ENCODE measurements at places on chromosomes 3 and 15.

DNA sequence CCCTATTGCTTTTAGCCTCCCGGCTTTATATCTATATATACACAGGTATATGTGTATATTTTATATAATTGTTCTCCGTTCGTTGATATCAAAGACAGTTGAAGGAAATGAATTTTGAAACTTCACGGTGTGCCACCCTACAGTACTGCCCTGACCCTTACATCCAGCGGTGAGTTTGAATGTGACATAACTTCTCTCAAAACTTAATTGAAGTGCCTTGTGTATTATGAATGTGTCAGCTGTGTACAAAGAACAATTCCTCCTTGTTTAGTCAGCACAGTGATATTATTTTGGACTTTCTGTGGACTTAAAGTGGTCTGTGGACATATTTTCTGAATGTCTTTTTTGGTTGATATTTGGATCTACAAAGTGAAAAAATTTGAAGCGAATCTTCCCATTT, 220 bp downstream of the TP63 start:
- DNase-seq = no peak

- DNase-seq = no peak
Observed at GRCh38 chr15:67803299-67803698, 22.0 kb upstream of the SKOR1 start.

DNA sequence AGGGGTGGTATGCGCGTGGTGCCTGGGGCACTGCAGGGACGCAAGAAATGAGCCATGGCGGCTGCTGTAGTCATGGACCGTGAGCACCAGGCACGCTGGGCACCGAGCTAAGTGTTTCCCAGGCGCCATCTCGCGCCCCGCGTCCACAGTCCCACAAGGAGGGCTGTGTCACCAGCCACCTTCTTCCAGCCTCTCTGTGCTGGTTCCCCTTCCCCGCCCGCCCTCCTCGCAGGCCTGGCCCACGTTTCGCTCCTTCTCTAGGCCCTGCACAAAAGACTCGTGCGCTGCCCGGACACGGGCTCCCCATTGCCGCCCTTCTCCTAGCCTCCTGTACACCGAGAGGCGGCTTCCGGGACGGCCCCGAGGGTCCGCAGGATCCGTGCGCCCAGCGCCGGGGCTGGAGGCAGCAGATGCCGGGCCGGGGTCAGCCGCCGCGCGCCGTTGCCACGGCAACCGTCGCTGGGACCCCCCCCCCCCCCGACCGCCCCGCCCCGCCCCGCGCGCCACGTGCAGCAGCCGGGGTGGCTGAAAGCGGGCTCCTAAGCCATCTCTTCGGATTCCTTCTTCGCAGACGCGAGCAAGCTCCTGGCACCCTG, 113.4 kb downstream of the SRGAP3 start:
- DNase-seq = peak; percentile 50

- DNase-seq = no peak
Observed at GRCh38 chr3:195250473-195251251, 20.3 kb downstream of the XXYLT1 start.

DNA sequence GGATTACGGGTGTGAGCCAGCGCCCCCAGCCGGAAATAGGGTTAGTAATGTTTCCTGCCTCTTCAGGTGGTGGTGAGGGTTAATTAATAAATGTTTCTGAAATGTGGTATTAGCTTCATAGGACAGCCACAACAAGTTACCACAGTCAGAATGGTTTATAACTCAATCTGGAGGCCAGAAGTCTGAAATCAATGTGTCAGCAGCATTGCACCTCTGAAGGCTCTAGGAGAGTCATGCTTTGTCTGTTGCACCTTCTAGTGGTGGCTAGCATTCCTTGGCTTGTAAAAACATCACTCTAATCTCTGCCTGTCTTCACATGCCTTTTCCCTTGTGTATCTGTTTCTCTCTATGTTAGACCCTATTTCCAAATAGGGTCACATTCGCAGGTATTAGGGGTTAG, 7.8 kb upstream of the RPSA start:
- DNase-seq = no peak

- peak; percentile 87 for DNase-seq
Observed at GRCh38 chr3:152444029-152444641, 175.4 kb downstream of the MBNL1 start.

- no peak for DNase-seq
Observed at GRCh38 chr3:146883288-146883687, 278.1 kb upstream of the PLSCR5 start.

- no peak for DNase-seq
Observed at GRCh38 chr15:25866874-25867273, 3.7 kb upstream of the ATP10A start.

GRCh38 chr15:63460210-63461155, 43.9 kb upstream of the USP3 start:
- DNase-seq = no peak

GRCh38 chr3:112128843-112129727, 4.0 kb downstream of the GCSAM start:
- no peak for DNase-seq

- no peak for DNase-seq
Observed at GRCh38 chr3:14224895-14225294, 46.3 kb downstream of the LSM3 start.

DNA sequence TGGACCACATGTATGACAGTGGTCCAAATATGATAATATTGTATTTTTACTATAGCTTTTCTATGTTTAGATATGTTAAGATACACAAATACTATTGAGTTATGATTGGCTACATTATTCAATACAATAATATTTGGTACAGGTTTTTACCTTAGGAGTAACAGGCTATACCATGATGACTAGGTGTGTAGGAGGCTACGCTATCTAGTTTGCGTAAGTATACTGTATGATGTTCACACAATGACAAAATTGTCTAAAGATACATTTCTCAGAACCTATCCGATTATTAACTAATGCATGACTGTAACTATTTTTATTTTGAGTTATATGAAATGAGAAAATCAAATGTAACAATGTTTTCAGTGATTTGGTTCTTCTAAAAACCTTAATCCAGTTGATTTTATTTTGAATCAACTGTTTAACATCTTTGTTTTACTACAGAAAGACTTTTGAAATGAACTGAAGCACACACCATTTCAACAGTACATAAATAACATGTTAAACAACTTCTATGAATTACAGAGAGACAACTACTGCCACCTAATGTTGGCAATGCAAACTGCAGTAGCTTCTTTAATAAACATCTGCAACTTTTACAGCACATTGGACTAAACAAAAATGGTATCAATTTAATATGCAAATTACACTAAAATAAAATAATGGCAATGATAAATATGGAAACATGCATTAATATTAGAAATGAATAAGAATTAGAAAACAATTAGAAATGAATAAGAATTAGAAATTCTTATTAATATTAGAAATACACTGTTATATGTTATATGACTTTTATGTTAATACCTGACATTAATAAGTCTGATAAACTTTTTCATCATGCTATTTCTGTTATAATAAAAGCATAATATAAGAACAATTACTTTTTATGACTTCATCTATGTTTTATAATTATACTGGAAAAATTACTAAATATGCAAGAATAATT, 255.7 kb downstream of the MBNL1 start:
- peak; percentile 52 for DNase-seq

- DNase-seq = no peak
Observed at GRCh38 chr15:100781061-100781960, 98.3 kb upstream of the ALDH1A3 start.

GRCh38 chr3:59374091-59374817, 324.4 kb upstream of the CFAP20DC start:
- no peak for DNase-seq

- DNase-seq = no peak
Observed at GRCh38 chr3:45208586-45208985, 17.5 kb downstream of the TMEM158 start.

- no peak for DNase-seq
Observed at GRCh38 chr15:57085267-57085666, 166.8 kb downstream of the TCF12 start.

- no peak for DNase-seq
Observed at GRCh38 chr3:13575459-13576061, 26.6 kb downstream of the FBLN2 start.

DNA sequence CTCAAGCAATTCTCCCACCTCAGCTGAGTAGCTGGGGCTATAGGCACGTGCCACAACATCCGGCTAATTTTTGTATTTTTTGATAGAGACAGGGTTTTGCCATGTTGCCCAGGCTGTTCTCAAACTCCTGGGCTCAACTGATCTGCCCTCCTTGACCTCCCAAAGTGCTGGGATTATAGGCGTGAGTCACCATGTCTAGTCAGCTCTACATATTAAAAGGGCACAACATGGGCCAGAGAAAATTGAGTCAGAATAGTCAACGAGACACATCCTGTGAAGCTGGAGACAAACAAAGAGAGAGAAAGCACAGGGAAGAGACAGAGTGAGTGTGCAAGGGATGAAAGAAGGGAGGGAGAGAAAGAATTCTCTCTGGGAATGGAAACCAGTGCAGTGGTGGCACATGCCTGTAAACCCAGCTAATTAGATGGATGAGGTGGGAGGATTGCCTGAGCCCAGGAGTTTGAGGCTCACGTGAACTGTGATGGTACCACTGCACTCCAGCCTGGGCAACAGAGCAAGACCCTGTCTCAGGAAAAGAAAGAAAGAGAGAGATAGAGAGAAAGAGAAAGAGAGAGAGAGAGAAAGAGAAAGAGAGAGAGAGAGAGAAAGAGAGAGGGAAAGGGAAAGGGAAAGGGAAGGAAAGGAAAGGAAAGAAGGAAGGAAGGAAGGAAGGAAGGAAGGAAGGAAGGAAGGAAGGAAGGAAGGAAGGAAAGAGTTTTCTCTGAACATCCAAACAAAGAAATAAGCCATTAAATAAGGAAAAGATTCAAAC, 107.2 kb upstream of the SLC25A36 start:
- no peak for DNase-seq

DNA sequence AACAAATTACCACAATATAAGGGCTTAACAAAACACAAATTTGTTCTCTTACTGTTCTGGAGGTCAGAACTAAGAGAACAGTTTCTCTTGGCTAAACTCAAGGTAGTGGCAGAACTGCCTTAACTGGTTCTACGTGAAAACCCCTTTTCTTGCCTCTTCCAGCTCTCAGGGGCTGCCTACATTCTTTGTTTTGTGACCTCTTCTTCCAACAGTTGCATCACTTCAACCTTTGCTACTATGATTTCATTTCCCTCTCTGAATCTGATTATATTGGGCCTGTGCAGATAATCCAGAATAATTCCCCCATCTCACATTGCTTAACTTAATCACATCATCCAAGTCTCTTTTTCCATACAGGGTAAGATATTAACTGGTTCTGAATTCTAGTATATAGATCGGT, 624.6 kb downstream of the ZPLD1 start:
- no peak for DNase-seq

GRCh38 chr3:180011927-180012326, 24.8 kb downstream of the PEX5L start:
- DNase-seq = no peak

- peak; percentile 43 for DNase-seq
Observed at GRCh38 chr3:81485444-81485865, 276.0 kb downstream of the GBE1 start.

DNA sequence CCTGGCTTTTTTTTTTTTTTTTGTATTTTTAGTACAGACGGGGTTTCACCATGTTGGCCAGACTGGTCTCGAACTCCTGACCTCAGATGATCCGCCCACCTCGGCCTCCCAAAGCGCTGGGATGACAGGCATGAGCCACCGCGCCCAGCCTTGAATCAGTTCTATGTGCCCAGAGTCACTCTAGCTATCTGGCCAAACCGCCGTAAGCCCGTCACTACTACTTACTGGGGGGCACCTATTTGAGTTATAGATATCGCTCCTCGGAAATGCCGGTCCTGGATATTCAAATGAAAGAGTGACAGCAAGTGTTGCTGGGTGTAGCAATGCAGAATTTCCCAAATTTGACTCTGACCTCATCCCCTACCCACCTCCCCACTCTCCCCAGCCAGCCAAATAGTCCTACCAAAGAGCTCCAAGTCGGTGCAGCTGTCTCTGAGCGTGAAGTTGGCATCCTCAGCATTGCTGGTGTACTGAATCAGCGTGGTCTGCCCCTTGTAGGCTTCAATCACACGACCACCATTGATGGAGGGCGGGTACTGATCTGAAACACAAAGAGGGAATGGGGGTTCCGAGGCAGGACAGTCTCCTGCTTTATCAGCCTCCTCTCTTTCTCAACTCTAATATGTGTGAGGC, 38.1 kb downstream of the MUC20 start:
- DNase-seq = no peak

DNA sequence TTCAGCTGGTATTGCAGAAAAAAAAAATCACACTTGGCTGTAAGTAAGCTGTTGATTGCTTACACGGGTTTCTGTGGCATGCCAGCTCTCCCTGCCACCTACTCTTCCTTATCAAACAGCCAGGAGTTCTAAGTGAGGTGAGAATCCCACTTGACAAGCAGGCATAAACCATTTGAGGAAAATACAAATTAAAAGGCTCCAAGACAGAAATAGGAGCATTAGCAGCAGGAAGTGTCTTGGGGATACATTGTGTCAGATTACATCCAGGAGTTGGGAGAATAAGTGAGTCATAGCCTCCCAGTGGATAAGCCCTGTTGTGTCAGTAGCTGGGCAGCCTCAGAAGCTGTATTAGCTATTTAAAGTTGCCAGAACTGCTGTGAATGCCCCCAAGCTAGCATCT, 256.0 kb downstream of the CNTN4 start:
- no peak for DNase-seq

DNA sequence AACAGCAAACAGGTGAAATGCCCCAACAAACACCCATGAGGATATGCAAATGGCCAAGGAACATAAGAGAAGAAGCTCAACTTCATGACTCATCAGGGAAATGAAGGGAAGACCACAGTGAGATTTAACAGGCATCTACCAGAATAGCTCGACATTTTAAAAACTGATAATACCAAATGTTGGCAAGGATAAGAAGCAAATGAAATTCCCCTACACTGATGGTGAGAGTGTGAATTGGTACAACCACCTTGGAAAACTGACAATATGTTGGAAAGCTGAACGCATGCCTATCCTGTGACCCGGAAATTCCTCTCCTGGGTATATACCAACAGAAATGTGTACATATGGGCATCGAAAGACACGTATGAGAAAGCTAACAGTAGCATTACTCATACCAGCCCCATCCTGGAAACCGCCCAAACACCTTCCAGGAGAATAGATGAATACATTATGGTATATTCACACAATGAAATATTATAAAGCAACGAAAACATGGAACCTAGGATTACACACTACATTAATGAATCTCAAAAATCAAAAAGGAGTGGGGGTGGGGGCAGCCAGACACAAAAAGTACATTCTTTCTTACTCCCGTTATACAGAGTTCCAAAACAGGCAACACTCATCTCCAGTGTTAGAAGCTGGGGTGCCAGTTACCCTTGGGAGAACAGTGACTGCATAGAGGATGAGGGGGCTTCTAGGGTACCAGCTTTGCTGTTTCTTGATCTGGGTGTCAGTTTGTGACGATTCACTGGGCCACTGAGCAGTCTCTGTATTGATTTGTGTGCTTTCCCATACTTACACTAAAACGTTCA, 16.9 kb downstream of the RFTN1 start:
- no peak for DNase-seq

GRCh38 chr3:67646586-67647234, 7.7 kb downstream of the SUCLG2 start:
- no peak for DNase-seq

- no peak for DNase-seq
Observed at GRCh38 chr3:66098436-66098835, 59.7 kb upstream of the MAGI1 start.

- no peak for DNase-seq
Observed at GRCh38 chr15:34332553-34333120, 4.9 kb downstream of the SLC12A6 start.

Measured in globus pallidus (tissue), 1 donor.